ENCODE measurements at places on chromosomes 11 and 22.
A peak's percentile ranks its signal among the peaks of the same experiment; 100 is the strongest.

GRCh38 chr11:65663639-65664200, 1.0 kb upstream of the RELA start:
- peak; percentile 26 for DNase-seq

DNA sequence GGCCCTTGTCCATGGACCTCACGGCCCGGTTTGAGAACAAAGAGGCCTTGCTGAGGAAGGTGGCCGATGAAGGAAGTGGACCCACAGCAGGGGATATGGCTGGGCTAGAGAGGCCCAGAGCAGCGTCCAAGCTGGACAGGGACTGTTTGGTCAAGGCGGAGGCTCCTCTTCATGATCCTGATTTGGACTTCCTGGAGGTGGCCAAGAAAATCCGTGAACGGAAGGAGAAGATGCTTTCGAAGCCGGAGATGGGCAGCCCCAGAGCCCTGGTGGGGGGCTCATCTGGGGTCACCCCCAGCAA, 76.3 kb downstream of the KIAA1671 start:
- no peak for DNase-seq

DNA sequence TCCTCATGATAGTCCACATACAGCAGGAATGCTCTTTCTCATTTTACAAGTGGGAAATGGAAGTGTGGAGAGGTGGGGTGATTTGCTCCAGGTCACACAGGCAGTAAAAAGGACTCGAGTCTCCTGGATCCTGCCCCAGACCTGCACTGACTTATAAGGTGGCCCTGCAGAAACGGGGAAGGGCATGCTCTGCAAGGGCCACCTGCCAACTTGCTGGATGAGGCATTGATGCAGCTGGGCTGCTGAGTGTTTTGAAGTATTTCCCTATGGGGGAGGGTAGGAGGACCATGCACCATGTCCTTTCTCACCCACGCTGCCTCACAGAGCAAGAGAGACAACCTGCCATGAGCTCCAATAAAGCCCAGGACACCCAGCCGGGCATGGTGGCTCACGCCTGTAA, 36.9 kb downstream of the OR6Q1 start:
- no peak for DNase-seq

DNA sequence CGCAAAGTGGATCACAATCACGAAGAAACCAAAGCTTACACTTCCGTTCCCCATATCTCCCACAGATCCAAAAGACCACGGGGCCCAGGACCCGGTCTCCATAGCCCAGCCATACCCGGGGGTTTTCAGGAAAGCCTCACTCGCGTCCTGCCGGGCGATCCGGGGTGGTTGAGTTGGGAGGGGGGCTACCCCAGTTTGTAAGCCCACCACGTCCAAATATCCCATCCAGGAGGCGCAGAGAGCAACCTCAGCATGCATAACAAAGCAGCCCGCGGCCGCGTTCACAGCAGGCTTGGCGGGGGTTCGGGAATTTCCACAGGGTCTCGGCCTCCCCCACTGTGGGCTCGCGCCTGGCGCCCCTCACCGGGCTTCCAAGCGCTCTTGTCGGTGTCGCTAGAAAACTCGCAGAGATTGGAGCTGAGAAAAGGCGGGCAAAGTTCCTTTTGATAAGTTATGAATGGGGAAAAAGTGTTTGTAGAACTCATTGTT, 9.5 kb downstream of the SDF2L1 start:
- no peak for DNase-seq

- no peak for DNase-seq
Observed at GRCh38 chr11:123525511-123525918, 95.4 kb downstream of the GRAMD1B start.

- DNase-seq: no peak
Observed at GRCh38 chr11:12182676-12183541, 72.5 kb downstream of the MICAL2 start.

DNA sequence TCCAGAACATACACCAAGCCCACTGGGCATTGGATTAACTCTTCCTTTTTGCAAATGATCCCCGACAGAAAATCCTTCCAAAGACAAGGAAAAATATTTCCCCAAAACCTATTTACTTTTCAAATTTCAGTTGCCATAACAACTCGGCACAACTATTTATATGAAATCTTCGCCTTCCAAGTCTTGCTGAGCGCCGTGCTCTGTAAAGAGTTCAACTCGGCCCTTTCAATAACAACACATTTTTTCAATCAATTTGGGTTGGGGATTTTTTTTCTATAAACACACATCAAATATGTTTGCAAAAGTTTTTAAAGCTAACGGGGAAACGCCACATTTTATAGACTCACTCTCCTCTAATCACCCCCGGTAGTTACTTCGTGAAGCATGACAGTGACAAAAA, 333.8 kb downstream of the MN1 start:
- DNase-seq: no peak

DNA sequence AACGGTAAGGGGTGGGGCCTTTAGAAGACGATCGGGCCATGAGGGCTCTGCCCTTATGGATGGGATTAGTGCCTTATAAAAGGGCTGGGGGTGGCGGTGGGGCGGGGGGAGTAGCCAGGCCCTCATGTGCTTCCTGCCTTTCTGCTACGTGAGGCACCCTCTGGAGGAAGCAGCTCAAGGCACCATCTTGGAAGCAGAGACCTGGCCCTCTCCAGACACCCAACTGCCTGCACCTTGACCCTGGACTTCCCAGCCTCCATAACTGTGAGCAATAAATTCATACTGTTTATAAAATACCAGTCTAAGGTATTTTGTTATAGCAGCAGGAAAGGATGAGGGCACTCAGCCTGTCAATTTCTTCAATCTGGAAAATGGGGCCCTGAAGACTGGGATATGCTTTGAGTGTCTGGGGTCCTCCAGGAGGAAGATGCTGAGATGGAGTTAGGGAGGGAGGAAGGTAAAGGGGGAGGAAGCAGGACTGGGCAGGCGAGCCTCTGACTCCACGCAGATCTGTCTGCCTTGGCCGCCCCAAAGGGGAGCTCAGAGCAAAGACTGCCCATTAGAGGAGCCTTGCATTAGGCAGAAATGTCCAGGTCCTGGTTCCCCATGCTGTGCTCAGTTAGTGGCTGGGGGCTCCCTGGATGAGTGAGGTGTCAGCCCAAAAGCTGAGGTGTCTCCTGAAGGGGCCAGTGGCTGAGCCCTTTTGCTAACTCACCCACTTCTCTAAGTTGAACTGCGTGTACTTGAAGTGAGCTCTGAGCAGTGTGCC, 5.3 kb downstream of the CABP2 start:
- DNase-seq: no peak

DNA sequence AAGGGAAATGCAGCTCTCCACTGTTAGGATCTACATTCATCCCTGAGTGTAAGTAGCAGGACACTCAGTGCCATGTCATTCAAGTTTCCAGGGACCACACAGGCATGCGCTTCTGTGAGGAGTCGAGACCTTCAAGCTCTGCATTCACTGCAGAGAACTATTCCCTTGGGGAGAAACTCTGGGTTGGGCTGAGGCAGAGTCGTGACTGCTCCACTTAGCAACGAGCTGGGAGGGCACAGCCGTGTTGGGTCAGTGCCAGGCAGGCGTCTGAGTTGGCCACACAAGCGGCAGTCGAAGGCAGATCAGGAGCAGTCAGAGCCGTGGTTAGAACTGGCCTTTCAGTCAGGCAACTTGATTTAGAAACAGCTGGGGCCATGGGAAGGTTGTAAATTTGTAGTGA, 14.7 kb downstream of the MPEG1 start:
- peak; percentile 11 for DNase-seq

- no peak for DNase-seq
Observed at GRCh38 chr11:121137005-121137404, 36.0 kb downstream of the TECTA start.

DNA sequence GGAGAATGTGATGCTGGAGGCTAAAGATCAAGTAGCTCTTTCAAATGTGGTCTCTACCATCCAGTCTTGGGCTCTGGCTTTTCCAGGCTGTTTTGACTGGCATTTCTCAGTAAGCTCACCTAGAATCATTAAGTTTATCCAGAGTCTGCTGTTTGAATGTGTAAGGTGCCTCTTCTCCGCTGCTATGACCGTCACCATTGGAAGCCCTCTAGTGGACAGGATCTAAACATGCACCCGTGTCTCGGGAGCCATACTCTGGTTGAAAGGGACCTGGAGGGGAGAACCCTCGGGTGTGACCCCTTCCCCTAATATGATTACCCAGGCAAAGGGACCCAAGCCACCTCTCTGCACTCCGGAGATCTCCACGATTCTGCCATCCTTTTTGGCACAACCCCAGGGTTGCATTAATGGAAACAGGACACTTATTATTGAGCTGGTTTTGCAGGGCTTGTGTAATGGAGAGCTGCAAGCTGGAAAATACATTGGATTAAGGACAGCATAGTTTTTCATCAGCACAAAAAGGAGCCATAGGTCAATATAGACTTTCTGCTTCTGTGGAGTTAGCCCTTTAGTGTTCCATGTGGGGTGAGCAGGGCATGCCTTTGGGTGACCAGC, 191.0 kb upstream of the LARGE1 start:
- peak; percentile 18 for DNase-seq

DNA sequence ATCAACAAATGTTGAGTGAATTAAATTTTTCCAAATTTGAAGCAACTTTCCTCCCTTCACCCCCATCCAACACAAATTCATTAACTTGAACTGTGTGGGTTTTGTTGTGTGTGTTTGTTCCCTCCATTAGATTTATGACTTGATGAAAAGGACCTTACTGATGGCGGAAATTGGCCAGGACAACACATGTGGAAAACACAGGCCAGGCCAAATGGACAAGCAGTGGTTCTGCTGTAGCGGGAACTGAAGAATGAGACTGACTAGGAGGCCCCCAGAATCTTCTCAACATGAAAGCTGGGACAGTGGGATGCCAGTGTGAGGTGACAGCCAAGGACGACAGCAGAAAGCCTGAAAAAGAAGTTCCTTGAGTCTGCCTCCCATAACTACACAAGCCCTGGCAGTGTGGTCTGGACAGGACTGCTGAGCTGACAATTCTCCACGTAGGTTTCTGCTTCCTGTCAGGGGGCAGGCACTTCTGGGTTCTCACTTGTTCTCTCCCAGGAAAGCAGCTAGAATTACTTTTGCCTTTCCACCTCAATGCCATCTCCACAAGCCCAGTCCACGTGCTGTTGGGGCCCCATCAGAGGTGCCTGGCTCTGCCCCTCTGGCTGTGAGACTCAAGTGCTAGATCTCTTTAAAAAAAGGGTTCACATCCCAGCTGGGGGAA, 94.3 kb downstream of the ETS1 start:
- DNase-seq: no peak

DNA sequence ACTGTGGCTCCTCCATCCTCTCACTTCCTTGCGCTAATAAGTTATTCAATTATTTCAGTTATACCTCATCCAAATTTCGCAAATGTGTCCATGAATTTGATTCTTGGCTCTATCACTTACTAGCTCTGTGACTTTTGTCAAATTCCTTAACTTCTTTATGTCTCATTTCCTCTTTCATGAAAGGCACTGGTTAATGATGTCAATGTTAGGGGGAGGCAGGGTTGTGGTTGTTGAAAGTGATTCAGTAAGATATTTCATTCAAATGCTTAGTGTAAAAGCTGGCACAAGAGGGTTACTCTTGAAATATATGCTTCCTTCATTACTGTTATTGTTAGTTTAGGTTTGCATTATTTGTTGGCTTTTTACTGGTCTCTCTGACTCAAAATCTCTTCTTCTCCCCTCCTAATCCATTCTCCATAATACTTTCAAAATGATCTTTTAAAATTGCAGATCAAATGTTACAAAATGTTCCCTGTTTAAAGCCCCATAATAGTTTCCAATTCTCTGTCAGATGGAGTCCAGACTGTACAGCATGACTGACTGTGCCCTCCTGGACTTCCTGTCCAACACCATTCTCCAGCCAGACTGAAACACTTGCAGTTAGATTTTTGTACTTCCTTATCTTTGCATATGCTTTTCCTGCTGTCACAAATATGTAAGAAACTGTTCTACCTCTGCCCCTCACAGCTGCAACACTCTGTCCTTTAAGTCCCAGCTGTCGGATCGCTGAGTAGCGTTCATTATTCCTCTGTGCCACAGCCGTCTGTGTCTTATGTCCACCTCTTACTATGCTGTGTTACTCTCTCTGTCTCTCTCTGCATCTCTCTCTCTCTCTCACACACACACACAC, 510.6 kb upstream of the RAG2 start:
- no peak for DNase-seq

GRCh38 chr11:7451952-7452494, 33.3 kb upstream of the OLFML1 start:
- DNase-seq: no peak

- DNase-seq: no peak
Observed at GRCh38 chr11:84817998-84818397, 809.1 kb downstream of the DLG2 start.

- DNase-seq: no peak
Observed at GRCh38 chr22:41913842-41914534, 886 bp downstream of the SHISA8 start.

DNA sequence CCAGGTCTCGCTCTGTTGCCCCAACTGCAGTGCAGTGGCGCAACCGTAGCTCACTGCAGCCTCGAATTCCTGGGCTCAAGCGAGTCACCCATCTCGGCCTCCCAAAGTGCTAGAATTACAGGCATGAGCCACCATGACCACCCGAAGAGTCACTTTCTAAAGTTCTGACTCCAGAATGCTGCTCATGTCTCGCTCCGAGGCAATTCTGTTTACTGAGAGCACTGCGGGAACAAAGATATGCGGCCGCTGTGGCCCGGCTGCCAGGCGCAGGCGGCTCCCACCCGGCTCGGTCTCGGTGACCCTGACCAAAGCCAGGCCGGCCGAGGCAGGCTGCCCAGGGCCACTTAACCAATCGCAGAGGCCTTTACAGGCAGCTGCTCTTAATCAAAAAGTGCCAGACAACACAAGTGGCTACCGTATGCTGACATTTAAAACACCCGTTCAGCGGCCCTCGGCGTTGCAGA, 78.7 kb downstream of the PHF21B start:
- DNase-seq: no peak

GRCh38 chr11:65181569-65182257, at the start of gene CAPN1:
Gene CAPN1 (plus strand): TSS chr11:65181928. CDS start chr11:65182702, 774 bp downstream.
- peak; percentile 99 for DNase-seq

DNA sequence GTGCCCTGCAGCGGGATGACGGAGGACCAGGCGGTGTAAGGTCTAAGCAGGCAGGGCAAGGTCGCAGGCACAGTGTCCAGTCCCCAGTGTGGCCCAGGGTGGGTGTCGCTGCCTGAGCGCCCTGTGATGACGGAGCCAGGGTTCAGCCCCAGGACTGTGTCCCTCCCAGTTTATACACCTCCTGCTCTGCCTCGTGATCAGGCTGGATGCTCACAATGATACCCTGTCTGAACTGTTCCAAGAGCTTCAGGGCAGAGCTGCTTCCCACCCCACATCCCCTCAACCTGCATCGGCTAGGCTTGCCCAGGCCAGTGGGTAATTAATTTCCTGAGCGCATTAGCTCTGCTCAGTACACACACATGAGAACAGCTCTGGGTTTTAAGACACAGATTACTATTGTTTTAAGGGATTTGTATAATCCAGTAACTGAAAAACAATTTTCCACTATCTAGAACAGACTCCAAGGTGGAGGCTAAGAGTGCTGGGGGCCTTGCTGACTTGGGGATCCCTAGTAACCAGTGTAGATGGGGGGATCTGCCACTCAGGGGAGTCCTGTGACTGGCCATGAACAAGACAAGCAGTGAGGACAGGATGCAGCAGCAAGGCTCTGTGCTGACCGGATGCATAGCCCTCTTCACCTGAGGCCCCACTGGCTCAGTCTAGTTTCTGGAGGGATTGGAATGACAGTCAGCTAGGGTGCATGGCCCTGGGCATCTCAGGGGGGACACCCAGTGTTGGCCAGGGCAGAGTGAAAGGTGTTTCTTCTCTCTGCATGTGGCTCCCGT, 34.1 kb downstream of the GNAZ start:
- DNase-seq: no peak

- DNase-seq: no peak
Observed at GRCh38 chr22:50695421-50696250, 23.0 kb downstream of the SHANK3 start.

- DNase-seq: no peak
Observed at GRCh38 chr22:33404723-33405122, 346.5 kb upstream of the SYN3 start.

- no peak for DNase-seq
Observed at GRCh38 chr11:120028181-120028896, 109.6 kb downstream of the TRIM29 start.

All from hematopoietic multipotent progenitor cell treated with erythropoietin and hydrocortisone succinate and interleukin-3 and kit ligand, for 8 days (in vitro differentiated cells).